ENCODE measurements at places on chromosomes 4 and X.

- no peak for DNase-seq
Observed at GRCh38 chrX:112834031-112834845, 6.4 kb downstream of the AMOT start.

DNA sequence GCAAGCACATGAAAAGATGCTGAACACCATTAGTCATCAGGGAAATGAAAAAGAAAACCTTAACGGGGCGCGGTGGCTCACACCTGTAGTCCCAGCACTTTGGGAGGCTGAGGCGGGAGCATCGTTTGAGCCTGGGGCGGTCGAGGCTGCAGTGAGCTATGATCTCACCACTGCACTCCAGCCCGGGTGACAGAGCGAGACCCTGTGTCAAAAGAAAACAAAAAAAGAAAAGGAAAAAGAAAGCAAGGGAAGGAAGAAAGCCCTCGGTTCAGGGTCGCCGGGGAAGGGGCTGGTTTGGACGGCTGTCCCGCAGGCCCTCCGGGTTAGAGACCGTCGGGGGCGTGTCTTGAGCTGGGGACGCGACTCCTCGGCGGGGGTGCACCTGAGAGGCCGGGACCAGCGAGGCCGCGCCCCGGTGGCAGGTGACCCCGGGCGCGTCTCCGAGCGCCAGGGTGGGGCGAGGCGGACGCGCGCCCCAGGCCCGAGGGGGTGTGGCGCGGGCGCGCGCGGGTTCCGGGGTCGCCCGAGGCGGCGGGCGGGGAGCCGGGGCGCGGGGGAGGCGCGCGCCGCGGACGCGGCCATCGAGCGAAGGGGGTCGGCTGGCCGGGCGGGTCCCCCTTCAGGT is 478 bp upstream of the PLXNA3 start:
- DNase-seq, result peak; percentile 56

DNA sequence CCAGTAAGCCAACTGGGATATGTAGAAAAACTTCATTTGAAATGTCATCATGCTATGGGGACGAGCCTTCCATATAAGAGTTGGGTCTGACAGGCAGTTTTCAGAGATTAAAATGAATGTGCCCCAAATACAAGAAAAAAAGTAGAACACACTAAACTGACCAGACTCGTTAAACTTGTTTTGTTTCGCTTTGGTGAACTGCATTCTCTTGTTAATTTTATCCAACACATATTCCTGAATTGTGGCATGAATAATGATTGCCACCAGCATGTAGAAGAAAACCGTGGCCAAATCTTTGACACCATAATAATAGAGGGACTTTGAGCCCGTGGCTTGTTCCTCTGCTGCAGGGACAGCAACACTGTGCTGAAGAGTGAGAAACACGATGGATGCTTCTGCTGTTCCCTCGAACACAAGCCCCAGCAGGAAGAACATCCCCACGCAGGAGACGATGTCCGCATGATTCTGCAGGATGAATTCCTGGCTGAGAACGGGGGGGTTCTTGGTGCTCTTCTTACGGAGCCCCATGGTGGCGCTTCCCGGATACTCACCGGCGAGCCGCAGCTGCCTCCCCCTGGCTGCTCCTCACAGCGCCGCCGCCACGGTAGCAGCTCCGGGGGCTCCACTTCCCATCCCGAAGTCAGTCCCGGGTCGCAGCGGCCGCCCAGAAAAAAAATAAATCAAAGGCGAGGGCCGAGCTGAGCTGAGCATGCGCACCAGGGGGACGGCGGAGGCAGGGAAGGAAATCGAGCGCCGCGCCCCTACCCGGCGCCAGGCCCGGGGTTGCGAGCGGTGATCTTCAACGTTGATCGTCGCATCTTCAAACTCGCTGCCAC is at the start of gene TRAM1L1:
Gene TRAM1L1, minus strand, starts transcription at position 711 of the 836 bp plus-strand sequence. Its CDS starts 183 bp downstream, at position 528.
- DNase-seq, result peak; percentile 78

DNA sequence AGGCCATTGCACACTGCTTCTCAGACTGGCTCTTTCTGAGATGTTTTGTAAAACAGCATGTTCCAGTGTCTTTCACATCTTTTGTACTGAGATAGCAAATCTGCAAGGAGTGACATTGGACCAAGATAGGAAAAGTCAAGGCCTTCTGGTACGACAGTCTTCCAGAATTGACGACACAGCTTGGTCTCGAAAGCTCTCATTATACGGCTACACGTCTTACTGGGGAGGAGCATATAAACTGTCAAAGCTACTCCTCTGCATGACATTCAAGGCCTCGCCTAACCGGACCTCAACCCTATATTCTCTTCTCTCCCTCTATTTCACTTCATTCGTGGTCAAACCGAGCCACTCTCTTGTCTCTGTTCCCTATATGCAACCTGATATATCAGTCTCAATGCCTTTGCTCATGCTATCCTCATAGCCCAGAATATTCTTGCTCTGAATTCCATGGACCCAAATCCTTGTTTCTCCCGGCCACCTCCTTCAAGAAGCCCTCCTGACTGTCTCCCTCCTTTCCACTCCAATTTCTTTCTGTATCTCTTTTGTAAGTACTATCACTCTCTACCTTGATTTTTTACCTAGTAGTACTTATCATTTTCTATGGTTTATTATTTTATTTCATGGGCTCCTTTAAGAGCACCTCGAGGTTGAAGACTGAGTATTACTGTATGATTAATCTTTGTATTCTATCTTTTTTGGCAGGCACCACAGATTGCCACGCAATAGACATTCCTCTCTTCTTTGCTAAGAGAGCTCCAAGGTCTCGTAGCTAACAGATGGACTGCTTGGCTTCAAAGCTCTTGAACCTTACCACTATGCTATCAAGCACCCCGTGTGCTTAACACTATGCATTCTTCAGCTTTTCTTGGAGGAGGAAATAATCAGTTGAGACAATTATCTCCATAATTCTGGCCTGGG is 35.1 kb downstream of the RBM47 start:
- DNase-seq, result no peak

- DNase-seq, result no peak
Observed at GRCh38 chr4:8152090-8152864, 6.3 kb downstream of the ABLIM2 start.

- DNase-seq, result no peak
Observed at GRCh38 chr4:187109636-187110035, 386.0 kb upstream of the FAT1 start.

- DNase-seq, result no peak
Observed at GRCh38 chr4:185955151-185955770, 113.7 kb upstream of the TLR3 start.

GRCh38 chr4:86015412-86016350 is 344.2 kb downstream of the MAPK10 start:
- no peak for DNase-seq

DNA sequence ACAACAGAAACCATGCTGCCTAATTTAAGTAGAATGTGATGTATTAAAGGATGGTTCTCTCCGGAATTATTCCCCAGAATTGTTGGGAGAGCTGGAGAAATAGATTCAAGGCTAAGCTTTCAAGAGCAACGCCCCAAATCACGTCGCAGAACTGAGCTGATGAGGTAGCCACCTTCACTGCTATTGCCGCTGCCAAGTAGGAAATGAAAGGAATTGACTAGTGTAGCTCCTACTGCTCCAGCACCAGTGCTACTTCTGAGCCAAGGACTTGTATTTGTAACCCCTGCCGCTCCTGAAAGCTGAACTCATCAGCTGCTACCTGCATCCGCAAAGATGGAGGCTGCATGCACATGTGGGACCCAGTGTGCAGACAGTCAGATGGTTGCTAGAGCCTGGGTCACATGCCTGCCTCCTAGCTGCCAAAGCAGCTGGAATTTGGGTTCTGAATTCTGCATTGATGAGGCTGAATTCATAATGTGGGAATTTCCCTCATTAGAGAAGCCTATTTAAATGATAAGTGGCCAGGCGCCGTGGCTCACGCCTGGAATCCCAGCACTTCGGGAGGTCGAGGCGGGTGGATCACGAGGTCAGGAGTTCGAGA is 173.9 kb downstream of the PDGFRA start:
- no peak for DNase-seq

GRCh38 chrX:15448010-15448639 is 45.0 kb downstream of the PIR start:
- DNase-seq, result no peak

- DNase-seq, result no peak
Observed at GRCh38 chrX:133594156-133594555, 178.9 kb upstream of the GPC4 start.
